ENCODE measurements at places on chromosomes 2 and 18. TPM values are rescaled to one million over a fixed set of nuclear protein-coding genes. Genes with fewer than 3 reads are reported as not detected.

ILKAP gene
- total RNA-seq, result 41.0 TPM

KIF5C gene
- 3.2 TPM for total RNA-seq

DNA sequence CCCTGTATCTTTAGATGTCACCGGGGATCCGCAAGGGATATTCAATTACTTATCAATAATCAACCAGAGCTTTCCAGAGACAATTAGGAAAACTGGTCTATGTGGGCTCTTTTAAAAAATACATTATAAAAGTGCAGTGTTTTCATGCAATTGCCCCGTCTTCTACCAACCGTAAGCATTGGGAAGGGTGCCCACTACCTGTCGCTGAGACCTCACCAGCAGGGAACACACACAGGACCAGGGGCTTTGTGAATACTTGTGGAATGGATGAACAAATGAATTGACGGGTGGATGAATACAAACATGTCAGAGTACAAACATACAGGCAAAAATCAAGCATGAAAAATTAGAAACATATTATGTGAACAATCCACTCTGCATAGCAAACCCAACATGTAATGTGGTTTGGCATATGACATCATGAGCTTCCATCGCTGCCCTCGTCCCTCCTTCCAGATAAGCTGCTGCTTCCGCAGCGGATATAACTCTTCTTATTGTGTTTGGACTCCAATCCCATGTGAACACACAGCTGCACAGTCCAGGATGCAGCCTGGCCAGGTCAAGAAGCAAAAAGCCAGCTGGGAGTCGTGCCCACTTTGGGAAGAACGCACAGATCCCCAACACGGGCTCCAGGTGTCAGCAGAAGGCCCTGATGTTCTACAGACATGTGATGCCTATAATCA, 5.3 kb downstream of the FHL2 start:
- peaks cover 52% of the 10 kb centered on the region for H3K4me1 ChIP-seq
- H3K36me3 ChIP-seq, result no peaks in the 10 kb centered on the region
- no peak for DNase-seq
- H3K4me3 ChIP-seq, result no peak overlapping the region
- no peaks in the 10 kb centered on the region for H3K27me3 ChIP-seq

DNA sequence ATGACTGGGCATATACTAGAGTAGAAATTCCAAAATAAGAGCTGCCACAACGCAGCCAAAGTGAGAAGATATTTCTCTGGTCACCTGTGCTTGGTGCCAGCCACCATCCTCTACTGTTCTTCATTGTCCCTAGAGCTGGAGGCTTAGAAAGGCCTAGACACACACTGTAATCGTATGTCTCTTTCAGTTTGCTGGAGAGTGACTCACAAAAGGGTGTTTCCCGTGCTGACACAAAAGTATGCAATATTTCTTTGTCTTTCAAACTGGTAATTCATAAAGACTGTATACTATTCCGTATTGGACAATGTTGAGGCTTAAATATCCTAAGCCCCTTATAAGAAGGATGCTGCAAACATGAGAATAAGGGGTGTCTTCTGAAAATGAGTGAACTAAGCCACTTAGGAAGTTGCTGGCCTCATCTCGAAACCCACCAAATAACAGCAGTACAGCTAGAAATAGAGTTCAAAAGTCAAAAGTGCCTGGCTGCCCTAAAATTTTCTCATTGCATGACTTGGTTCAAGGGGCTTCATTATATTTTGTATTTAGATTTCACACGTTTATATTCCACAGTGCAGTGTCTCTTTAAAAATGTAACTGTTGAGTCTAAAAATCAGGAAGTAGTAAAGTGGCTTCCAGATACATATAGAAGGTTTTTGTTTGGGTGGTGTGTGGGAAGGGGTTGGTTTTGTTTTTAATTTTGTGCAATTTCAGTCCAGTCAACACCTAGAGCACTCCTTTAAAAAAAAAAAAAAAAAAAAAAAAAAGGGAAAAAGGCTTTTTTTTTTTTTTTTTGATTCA, 601.1 kb downstream of the ARHGAP15 start:
- H3K4me1 ChIP-seq, result no peaks in the 10 kb centered on the region
- no peak for DNase-seq
- H3K27ac ChIP-seq, result no peak overlapping the region
- no peak overlapping the region for H3K4me3 ChIP-seq

- DNase-seq, result no peak
- H3K4me3 ChIP-seq, result no peak overlapping the region
- no peaks in the 10 kb centered on the region for H3K4me1 ChIP-seq
- peaks cover 34% of the 10 kb centered on the region for H3K27me3 ChIP-seq
- no peak overlapping the region for H3K27ac ChIP-seq
- H3K36me3 ChIP-seq, result no peaks in the 10 kb centered on the region
Observed at GRCh38 chr2:170360546-170361089, 182.7 kb downstream of the MYO3B start.

DNA sequence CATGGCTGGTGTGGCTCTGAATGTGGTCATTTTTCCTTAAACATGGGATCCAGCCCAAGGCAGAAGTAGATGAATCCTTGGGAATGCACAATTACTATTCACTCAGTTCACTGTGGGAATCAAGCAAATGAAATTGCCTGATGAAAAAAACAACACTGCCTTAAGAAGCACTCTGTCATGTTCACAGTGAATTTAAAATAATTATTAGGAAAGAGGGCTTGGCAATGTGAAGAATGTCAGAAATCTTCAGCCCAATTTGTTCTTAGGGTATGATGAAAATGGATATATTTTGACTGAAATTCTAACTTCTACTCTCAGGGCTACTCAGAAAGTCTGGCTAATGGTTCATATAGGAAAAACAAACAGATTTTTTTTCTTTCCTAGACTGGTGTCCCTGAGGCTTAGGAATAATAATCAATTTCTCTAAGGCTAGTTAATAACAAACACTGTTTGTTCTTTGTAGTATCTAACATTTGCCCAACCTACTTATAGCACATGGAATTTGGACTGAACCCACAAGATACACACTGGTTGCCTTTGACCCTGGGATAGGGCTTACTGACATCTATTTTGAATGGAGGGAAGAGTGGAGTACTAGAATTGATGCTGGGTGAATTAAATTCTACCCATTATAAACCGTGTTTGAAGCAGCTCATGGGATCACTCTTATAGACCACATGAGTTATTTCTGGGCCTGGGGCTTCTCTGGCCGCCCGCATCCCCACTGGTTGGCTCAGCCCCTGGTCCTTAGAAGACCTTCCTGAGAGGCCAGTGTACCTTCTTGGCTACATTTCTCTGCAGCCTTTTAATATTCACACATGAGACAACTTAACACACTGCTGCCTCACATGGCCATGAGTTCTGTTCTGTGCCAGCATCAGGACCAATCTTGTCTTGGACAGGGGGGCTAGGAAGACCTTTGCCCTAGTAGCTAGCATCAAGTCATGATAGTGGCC, 8.3 kb upstream of the MRPL33 start:
- H3K4me3 ChIP-seq, result no peak overlapping the region
- no peak for DNase-seq
- no peaks in the 10 kb centered on the region for H3K27me3 ChIP-seq
- no peaks in the 10 kb centered on the region for H3K36me3 ChIP-seq

ITPRIPL1 gene
- 1.8 TPM for total RNA-seq

DNA sequence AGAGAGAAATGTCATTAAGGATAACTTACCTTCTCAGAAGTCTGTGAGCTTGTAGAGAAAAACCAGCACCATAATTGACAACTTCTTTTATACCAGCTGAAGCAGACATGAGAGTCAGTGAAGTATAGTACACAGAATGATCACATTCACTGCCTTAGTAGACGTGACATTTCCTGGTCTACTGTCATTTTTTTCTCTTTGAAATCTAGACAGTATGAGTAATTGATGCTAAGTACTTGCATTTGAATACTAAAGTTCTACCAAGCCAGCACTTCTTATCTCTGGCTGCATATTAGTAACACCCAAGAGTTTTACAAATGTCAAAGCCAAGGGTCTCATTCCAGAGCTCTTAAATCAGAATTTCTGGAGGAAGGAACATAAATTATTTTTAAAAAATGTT, 25.4 kb upstream of the ACADL start:
- no peaks in the 10 kb centered on the region for H3K36me3 ChIP-seq
- no peak overlapping the region for H3K27ac ChIP-seq
- H3K27me3 ChIP-seq, result no peaks in the 10 kb centered on the region
- no peak for DNase-seq
- H3K4me1 ChIP-seq, result no peaks in the 10 kb centered on the region

GRCh38 chr18:7470101-7470500, 97.0 kb upstream of the PTPRM start:
- H3K36me3 ChIP-seq, result no peaks in the 10 kb centered on the region
- H3K27ac ChIP-seq, result no peak overlapping the region
- no peak for DNase-seq
- H3K4me1 ChIP-seq, result no peaks in the 10 kb centered on the region

GRCh38 chr18:3513481-3513880, 63.5 kb downstream of the TGIF1 start:
- DNase-seq, result no peak
- H3K36me3 ChIP-seq, result no peaks in the 10 kb centered on the region
- H3K27ac ChIP-seq, result no peak overlapping the region
- no peak overlapping the region for H3K4me3 ChIP-seq
- H3K27me3 ChIP-seq, result no peaks in the 10 kb centered on the region

DNA sequence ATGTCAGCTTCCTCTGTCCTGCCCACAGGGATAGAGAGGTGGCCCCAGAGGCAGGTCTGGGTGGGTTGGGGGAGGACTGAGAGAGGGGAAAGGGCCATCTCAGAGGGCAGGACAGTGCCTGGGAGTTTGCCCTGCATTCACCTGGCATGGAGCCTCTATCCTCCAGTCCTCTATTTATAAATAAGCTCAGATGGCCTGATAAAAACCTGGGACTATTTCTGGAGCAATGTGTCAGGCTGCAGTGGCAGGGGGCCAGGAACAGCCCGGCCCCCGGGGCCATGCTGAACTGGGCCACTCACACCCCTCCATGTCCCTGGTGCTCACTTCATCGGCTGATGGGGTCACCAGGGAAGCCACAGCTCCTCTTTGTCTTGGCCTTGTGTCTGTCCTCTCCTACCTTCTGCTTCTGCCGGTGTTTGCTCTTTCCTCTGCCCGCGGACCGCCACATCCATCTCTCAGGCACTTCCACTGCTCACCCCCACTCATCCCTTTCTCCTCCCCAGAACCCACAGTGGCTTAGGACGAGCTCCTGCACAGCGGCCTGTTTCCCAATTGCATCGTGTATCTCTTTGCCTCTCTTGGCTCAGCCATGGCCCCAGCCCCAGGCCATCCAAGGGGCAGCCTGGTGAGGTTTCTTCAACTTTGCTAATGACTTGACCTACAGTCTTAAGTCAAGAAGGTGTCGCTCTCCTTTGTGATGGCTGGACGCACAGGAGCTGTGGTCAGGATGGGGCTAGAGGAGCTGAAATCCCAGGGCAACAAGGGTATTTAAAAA, 38.8 kb downstream of the SCTR start:
- DNase-seq, result no peak
- peaks cover 3% of the 10 kb centered on the region for H3K4me1 ChIP-seq
- H3K36me3 ChIP-seq, result no peaks in the 10 kb centered on the region
- H3K27ac ChIP-seq, result no peak overlapping the region

GRCh38 chr2:120029672-120030640, 17.1 kb downstream of the EPB41L5 start:
- no peaks in the 10 kb centered on the region for H3K36me3 ChIP-seq
- H3K27me3 ChIP-seq, result no peaks in the 10 kb centered on the region
- no peak for DNase-seq
- H3K27ac ChIP-seq, result no peak overlapping the region
- no peak overlapping the region for H3K4me3 ChIP-seq

GRCh38 chr2:3970791-3971651, 267.6 kb downstream of the DCDC2C start:
- H3K4me1 ChIP-seq, result no peaks in the 10 kb centered on the region
- H3K27me3 ChIP-seq, result peaks cover 4% of the 10 kb centered on the region
- no peak for DNase-seq
- no peak overlapping the region for H3K4me3 ChIP-seq
- H3K36me3 ChIP-seq, result no peaks in the 10 kb centered on the region

DNA sequence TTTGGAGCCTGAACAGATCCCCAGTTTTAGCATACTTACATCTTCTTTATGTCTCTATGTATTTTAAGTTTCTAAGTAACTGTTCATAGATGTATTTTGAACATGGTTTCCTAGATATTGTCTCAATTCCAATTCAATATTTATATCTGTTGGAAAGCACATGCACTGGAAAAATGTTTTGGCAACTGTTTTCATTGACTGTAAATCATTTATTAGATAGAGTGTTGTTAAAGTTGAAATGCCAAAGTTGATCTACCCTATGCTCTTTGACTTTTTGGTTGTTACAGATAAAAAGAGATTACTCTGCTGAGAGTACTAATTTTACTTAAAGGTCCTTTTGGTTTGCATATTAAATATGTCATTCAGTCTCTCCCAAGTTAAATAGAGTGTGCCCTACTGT, 345.0 kb upstream of the NRP2 start:
- no peaks in the 10 kb centered on the region for H3K27me3 ChIP-seq
- no peak overlapping the region for H3K4me3 ChIP-seq
- no peaks in the 10 kb centered on the region for H3K36me3 ChIP-seq
- no peak for DNase-seq
- H3K27ac ChIP-seq, result no peak overlapping the region

- H3K27me3 ChIP-seq, result peaks cover 26% of the 10 kb centered on the region
- H3K4me1 ChIP-seq, result peaks cover 33% of the 10 kb centered on the region
- H3K4me3 ChIP-seq, result peak overlapping the region; percentile 65
- peak overlapping the region; percentile 86 for H3K27ac ChIP-seq
- no peaks in the 10 kb centered on the region for H3K36me3 ChIP-seq
Observed at GRCh38 chr2:17539611-17540092, 844 bp upstream of the VSNL1 start.

Data from suprapubic skin (tissue), 4 donors.